ENCODE measurements at places on chromosomes 2 and 18. TPM values are rescaled to one million over a fixed set of nuclear protein-coding genes. Genes with fewer than 3 reads are reported as not detected.

ECEL1 gene
- not detected for total RNA-seq

GALNT5 gene
- 27.0 TPM for total RNA-seq

PLCD4 gene
- total RNA-seq: 1.3 TPM

MAP3K20 gene
- 47.0 TPM for total RNA-seq

REG3G gene
- total RNA-seq: not detected

LAMA1 gene
- total RNA-seq: 25.8 TPM

FIGN gene
- total RNA-seq: 0.64 TPM

IL1F10 gene
- total RNA-seq: not detected

SLC30A3 gene
- total RNA-seq: not detected

FRZB gene
- under 0.01 TPM for total RNA-seq

LRRC30 gene
- not detected for total RNA-seq
